Activated CD4-positive, alpha-beta T cell treated with anti-CD3 and anti-CD28 coated beads, Interleukin-2, amount 10 ng/mL, durations not matched to agents 24 days and 14 days (primary cell): ENCODE measurements at places on chromosomes 1 and 21. TPM values are rescaled to one million over a fixed set of nuclear protein-coding genes. Genes with fewer than 3 reads are reported as not detected.

E2F2 gene
- total RNA-seq, result 30.4 and 33.7 TPM in 2 replicates

HUNK gene
- total RNA-seq, result 0.33 and 0.37 TPM in 2 replicates

LRIG2 gene
- 11.8 and 12.7 TPM in 2 replicates for total RNA-seq

CFHR5 gene
- not detected in 2 replicates for total RNA-seq

BEST4 gene
- total RNA-seq, result 0.77 and 0.83 TPM in 2 replicates

CITED4 gene
- 5.5 and 6.0 TPM in 2 replicates for total RNA-seq

CD48 gene
- 206 and 208 TPM in 2 replicates for total RNA-seq

PRAMEF9 gene
- not detected in 2 replicates for total RNA-seq

SLC25A34 gene
- 1.4 and 1.5 TPM in 2 replicates for total RNA-seq

LMOD1 gene
- total RNA-seq, result not detected in 2 replicates

KCNC4 gene
- total RNA-seq, result 19.5 and 20.0 TPM in 2 replicates

COL6A2 gene
- total RNA-seq, result 2.0 and 2.3 TPM in 2 replicates

OR2L5 gene
- not detected in 2 replicates for total RNA-seq

FAM163A gene
- total RNA-seq, result not detected in 2 replicates

NGF gene
- total RNA-seq, result not detected in 2 replicates

OR6Y1 gene
- not detected in 2 replicates for total RNA-seq

NR5A2 gene
- total RNA-seq, result not detected in 2 replicates

COL24A1 gene
- 0.02 TPM in 1 of 2 replicates, not detected in the other for total RNA-seq

ARL8A gene
- total RNA-seq, result 51.9 and 57.4 TPM in 2 replicates

RXRG gene
- total RNA-seq, result not detected in 2 replicates

TTC4 gene
- total RNA-seq, result 41.6 and 45.3 TPM in 2 replicates

MEGF6 gene
- total RNA-seq, result 1.7 and 2.1 TPM in 2 replicates

INTS7 gene
- total RNA-seq, result 34.4 and 36.8 TPM in 2 replicates

SLAMF7 gene
- 18.4 and 20.7 TPM in 2 replicates for total RNA-seq

EDEM3 gene
- 23.6 and 28.3 TPM in 2 replicates for total RNA-seq

ZNF672 gene
- total RNA-seq, result 44.0 and 48.8 TPM in 2 replicates

OR10J1 gene
- not detected in 2 replicates for total RNA-seq

KRTAP25-1 gene
- total RNA-seq, result not detected in 2 replicates

FCRL4 gene
- not detected in 2 replicates for total RNA-seq

NPPB gene
- total RNA-seq, result not detected in 2 replicates
